ENCODE measurements at places on chromosomes 4 and X. TPM values are rescaled to one million over a fixed set of nuclear protein-coding genes. Genes with fewer than 3 reads are reported as not detected.

Gene USP51
- total RNA-seq, result 2.7 TPM

Gene P2RY8
- total RNA-seq, result 2.3 TPM

Gene NIPAL1
- 0.83 TPM for total RNA-seq

Gene NAP1L2
- total RNA-seq, result 7.1 TPM

Gene CNGA1
- not detected for total RNA-seq

Gene CXCL8
- not detected for total RNA-seq

Gene ASMT
- not detected for total RNA-seq

Gene HSFX3
- total RNA-seq, result not detected

Gene LRIT3
- 0.12 TPM for total RNA-seq

Gene ARSJ
- 0.17 TPM for total RNA-seq

Gene HTN3
- total RNA-seq, result not detected

Gene TRMT10A
- 9.1 TPM for total RNA-seq

Gene SLITRK2
- 0.37 TPM for total RNA-seq

Gene TMEM255A
- total RNA-seq, result 7.6 TPM

Gene ARL9
- total RNA-seq, result 0.83 TPM

Gene MAGEC1
- not detected for total RNA-seq

Gene SUPT20HL1
- total RNA-seq, result not detected

Gene PCYT1B
- total RNA-seq, result 19.5 TPM

DNA sequence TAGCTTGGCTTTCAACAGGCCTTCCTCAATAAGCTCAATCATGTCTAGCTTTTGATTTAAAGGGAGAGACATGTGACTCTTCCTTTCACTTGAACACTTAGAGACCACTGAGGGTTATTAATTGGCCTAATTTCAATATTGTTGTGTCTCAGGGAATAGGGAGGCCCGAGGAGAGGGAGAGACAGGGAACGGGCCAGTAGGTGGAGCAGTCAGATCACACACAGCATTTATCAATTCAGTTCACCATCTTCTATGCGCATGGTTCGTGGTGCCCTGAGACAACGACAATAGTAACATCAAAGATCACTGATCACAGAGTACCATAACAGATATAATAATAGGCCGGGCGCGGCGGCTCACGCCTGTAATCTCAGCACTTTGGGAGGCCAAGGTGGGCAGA, 17.8 kb downstream of the ZNF81 start:
- DNase-seq, result peak; percentile 30

DNA sequence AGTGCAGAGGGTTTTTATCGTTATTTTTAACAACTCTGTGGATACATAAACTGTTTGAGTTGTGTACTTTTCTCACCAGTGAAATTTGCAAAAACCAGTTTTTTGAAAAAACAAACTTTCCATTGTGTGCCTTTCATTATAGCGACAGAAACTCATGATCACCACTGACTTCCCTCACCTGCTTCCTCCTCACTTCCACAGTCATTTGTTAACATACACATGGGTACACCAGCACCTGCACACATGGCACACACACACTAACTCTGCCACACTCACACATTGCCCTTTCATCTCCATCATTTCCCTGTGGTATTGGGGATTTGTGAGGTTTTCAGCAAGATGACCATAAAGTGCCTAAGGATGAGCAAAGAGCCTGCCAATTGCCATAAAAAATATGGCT, 20.6 kb downstream of the CLDN22 start:
- no peak for DNase-seq

DNA sequence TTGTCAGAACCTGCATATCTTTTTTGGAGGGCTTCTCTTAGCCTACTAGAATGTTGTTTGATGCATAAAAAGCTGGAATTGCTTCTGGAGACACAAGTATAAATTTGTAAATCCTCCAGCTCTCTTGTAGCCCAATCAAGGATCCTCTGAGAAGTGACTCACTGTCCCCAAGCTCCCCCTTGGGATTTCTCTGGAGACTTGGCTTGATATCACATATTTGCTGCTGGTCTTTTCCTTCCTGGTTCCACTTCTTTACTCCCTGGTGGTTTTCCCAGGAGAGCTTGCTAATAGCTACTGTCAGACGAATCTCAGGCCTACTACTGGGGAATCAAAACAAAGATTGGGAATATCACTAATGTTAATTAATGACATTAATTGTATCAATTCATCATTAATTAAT, 173.1 kb downstream of the STK32B start:
- DNase-seq, result no peak

- DNase-seq, result no peak
Observed at GRCh38 chr4:86926435-86927086, 8.2 kb upstream of the AFF1 start.

- DNase-seq, result no peak
Observed at GRCh38 chr4:53852343-53852742, 212.1 kb downstream of the CHIC2 start.

GRCh38 chr4:87856816-87857215, 24.0 kb downstream of the MEPE start:
- DNase-seq, result no peak

GRCh38 chrX:53357799-53358530, 64.5 kb downstream of the SMC1A start:
- DNase-seq, result no peak

DNA sequence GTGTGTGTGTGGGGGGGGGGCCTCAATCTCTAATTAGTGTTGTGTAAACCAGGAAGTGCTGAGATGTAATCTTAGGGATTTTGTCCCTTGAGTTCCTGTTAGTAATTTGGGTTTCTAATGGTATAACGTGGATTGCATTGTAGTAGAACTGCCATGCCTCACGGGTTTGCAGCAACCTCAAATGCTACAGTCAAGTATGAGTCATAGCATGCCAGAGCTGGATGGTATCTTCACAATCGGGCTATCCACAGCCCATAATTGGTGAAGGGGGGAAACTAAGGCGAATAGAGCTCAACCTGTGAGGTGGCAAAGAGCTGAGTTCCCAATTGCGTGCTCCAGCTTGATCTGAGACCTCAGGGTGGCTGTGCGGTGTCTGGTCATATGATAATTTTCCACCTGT, 2.2 kb upstream of the FMR1NB start:
- DNase-seq, result no peak

DNA sequence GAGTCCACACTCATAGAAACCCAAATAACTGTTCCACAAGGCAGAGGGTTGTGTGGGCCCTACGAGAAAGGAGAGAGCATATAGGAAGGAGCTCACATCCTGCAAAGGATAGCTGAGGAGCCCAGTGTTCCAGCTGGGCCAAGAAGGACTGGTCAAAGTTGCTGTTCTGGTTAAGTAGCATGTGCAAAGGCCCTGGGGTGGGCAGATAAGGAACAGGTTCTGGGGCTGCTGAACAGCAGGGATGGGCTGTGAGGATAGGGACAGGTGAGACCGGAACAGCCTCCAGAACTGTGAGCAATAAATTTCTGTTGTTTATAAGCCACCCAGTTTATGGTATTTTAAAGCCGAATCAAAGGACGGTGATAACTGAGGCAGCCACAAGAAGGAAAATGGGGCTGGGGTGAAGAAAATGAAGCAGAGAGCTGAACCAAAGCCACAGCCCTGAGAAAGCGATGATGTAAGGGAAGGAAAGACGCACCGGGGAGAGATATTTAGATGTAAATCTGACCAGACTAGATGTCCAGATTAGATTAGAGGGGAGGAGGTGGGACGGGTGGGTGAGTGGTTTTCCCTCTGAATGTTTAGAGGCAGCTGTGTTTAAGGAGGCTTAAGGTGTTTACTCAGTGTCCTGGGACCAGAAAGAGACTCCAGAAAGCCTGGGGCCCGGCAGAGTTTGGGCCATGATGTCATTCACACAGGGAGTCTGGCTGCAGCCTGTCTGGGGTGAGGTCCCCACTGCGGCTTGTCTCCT, 180.8 kb upstream of the BCOR start:
- no peak for DNase-seq

DNA sequence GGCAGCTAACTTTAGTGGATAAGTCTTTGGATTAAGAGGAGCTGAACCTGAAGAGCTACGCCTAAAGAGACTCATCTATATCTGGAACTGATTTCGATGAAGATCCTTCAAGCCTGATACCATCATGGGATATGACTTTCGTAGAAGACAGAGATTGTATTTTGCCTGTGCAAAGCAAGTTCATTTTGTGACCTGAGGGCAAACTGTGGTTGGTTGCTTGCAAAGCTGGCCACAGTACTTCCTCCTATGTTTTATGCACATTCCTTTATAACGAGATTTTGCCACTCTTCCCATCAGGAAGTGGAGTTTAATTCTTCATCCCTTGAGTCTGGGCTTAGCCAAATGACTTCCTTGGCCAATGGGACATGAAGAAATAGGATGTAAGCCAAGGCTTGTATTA, 519.3 kb upstream of the NR3C2 start:
- DNase-seq, result no peak

DNA sequence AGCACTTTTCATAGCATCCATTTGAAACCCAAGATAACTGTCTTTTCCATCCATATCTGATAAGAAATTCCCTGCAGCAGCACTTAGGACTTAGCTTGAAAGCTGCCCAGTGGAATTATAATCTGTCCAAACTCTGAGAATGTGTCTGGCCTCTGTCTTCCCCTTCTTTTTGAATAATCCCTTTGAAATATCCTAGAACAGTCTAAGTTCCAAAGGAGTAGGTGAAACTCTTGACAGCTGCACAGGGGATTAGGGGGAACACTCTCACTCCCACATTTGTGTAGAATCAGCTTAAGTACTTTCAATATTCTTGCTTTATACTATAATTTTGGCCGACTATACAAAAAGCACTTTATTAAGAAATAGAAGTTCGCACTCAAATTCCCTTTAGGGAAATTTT, 157.7 kb downstream of the PAPSS1 start:
- DNase-seq, result no peak

- DNase-seq, result no peak
Observed at GRCh38 chrX:98371994-98372393, 1488.3 kb downstream of the RPA4 start.

GRCh38 chr4:139725236-139725635, 59.6 kb downstream of the MGST2 start:
- no peak for DNase-seq

- peak; percentile 70 for DNase-seq
Observed at GRCh38 chrX:40169193-40170101, 71.7 kb upstream of the BCOR start.

GRCh38 chr4:57102050-57102624, 8.0 kb downstream of the IGFBP7 start:
- no peak for DNase-seq

- DNase-seq, result peak; percentile 83
Observed at GRCh38 chr4:76306882-76307659, 538 bp downstream of the STBD1 start.

GRCh38 chrX:83529950-83530349, 21.9 kb downstream of the POU3F4 start:
- no peak for DNase-seq

- no peak for DNase-seq
Observed at GRCh38 chrX:39854772-39855747, 242.7 kb downstream of the BCOR start.

- no peak for DNase-seq
Observed at GRCh38 chr4:168071304-168071703, 21.0 kb upstream of the ANXA10 start.

DNA sequence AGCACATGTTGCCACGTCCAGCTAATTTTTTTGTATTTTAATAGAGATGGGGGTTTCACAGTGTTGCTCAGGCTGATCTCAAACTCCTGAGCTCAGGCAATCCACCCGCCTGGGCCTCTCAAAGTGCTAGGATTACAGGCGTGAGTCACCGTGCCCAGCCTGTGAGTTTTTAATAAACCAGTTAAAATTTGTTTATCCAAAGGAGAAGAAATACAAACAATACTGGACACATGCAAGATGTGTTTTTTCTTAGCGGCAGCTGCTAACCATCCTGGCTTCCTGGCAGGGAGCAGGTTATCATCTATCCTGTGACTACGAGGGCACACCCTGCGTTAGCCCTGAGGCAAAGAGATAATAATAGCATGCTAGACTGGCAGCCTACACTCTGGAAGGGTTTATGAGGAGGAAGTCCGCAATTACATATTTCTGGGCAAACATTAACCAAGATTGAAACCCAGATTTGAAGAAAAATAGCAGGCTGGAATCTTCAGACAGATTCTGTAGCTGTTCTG, 191.4 kb downstream of the SPRY1 start:
- DNase-seq, result no peak

DNA sequence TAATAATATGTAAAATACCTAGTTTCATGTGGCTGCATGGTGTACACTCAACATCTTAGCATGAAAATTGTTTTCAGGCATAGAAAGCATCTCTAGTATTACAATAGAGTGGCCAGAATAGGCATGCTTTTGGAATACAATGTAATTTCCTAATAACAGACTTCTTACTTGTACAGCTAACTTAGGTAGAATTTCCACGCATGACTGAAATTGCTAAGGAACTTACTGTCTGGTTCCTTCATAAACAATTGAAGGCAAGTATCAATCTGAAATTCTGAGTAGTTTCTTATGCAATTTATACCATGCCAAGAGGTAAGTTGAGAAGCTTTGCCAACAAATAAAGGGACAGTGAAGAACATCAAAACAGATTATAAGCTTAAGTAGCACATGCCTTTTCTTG, 26.7 kb downstream of the SULT1E1 start:
- no peak for DNase-seq

DNA sequence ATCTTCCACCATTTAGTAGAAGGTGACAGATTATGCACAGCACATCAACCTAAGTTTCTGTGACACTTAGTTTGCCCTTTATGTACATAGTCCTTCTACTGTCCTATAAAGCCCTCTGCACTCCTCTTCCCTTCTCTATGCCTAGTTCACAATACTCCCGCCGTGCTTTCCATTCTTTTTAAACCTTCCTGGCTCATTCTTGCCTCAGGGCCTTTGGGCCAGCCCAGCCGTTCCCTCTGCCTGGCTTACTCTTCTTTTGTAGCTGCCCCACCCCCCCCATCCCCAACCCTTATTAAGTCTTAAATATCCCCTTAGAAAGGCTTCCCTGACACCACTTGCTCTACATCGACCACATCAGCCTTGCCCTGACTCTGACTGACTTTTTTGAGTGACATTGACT, 33.0 kb downstream of the SGMS2 start:
- no peak for DNase-seq

GRCh38 chr4:69601065-69601464, 38.4 kb downstream of the UGT2A2 start:
- no peak for DNase-seq

DNA sequence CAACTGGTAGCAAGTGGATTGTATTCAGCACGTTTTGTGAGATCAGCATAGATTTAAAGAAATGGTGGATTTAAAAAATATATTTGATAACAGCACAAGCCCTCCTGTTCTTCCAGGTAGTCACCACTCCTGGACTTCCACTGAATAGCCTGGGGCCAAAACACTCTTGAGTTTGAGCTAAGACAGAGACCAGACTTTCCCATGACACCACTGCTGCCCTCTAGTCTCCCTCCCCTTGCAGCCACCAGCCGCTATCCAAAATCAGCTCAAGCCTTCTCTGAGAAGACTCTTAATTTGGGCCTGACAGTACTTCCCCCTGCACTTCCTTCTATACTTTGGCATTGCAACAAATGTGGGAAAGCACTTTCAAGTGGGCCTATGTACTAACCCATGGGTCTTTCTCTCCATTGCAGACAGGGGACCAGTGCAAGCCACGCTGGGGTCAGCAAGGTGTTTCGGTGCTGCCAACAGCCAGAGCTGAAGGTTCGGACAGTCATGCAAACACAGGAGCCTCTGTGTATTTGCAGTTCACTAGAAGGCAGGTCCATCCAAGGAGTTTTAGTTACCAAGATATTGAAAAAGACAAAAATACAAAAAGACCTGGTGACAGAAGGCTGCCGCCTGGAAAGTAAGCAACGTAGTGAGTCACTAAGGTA, 40.5 kb upstream of the KLHL13 start:
- DNase-seq, result no peak

- DNase-seq, result no peak
Observed at GRCh38 chr4:66059556-66059955, 389.3 kb upstream of the EPHA5 start.

- DNase-seq, result no peak
Observed at GRCh38 chrX:112947981-112948615, 107.5 kb upstream of the AMOT start.

Data from glutamatergic neuron (in vitro differentiated cells).